ENCODE measurements at places on chromosomes 2 and 18.
A peak's percentile ranks its signal among the peaks of the same experiment; 100 is the strongest.

- no peak for DNase-seq
Observed at GRCh38 chr2:147231607-147232006, 613.2 kb upstream of the ACVR2A start.

DNA sequence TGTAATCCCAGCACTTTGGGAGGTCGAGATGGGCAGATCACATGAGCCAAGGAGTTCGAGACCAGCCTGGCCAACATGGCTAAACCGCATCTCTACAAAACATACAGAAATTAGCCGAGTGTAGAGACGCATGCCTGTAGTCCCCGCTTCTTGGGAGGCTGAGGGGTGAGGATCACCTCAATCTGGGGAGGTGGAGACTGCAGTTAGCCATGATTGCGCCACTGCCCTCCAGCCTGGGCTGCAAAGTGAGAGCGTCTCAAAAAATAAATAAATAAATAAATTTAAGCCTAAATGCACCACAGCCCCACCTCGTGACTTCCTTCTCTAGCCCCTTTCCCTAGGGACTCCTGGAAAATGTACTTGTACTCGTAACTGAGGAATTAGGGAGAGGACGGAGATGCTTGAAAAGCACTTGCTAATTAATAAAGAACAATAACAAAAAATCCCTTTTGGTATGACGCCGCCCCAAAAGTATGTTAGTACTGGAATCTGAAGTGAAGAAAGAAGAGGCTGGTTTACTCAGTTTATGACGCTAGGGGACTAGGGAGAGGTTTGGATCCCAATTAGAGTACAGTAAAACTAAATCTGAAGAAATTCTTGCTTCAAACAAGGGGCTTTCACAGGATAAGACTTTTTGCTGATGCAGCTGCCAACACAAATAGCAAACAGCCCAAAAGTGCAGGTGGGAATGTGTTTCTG, 887 bp upstream of the ZNF396 start:
- DNase-seq = no peak

GRCh38 chr2:174663550-174663949, 65.9 kb upstream of the WIPF1 start:
- no peak for DNase-seq

GRCh38 chr18:21960189-21960588, 209.2 kb upstream of the GATA6 start:
- no peak for DNase-seq

GRCh38 chr2:18117592-18117991, 239.1 kb downstream of the KCNS3 start:
- peak; percentile 21 for DNase-seq

- DNase-seq = no peak
Observed at GRCh38 chr2:79721966-79722365, 209.1 kb downstream of the CTNNA2 start.

DNA sequence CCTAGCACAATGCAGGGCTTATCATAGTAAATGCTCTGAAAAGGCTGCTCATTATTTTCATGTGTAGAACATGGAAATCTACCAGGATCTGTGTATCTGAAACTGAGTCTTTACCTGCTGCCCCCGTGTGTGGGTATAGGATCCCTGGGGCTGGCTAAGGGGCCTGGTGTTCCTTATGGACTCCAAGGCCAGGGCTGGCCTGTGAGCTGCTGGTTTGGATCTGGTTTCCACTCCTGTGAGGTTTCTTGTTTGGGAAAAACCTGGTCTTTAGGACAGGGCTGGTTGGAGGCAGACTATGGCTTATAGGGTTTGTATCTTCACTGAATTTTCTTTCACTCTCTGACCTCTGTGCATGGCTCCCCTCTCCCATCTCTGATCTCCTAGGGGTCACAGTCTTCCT, 80.8 kb downstream of the DYSF start:
- no peak for DNase-seq

DNA sequence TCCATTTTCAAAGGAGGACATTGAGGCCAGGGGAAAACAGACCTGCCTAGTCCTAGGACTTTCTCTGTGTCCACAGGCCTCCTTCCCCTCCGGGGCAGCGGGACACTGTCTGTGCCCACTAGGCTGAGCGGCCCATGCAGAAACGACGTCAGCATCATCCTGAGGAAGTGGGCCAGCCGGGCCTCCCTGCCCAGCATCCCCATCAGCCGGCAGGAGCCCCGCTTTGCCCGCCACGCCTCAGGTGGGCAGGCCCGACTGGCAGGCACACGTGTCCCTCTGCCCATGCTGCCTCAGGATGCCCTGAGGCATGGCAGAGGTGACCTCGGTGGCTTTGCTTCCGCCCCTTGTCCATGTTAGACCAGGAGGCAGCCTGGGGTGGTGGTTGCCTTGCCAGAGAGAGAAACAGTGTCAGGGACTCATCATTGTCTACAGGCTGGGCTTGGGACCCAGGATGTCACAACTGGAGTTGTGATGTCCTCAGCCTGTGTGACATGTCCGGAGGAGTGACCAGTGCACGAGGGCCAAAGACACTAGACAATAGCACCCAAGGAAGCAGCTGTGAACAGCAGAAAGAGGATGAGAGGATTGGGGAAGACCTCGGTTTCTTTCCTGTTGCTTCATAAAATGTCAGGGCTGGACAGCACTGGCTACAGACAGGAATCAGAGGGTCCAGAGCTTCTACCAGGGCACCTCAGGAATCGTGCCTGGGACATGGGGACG, 36.8 kb downstream of the TOGARAM2 start:
- no peak for DNase-seq

DNA sequence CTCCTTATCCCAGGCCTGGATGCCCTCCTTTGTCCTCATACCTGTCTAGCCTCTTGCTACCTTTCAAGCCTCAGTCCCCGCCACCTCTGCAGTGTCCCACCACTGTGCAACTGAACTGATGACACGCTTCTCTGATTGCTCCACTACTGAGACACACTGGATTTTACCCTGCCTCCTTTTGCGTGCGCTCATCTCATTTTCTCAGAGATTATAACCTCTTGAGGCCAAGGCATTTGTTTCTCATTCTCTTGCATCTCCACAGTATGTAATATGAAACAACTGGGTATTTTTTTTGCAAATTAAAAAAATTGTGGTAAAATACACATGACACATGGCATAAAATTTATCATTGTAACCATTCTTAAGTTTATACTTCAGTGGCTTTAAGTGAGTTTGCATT, 95.4 kb downstream of the PRKCE start:
- DNase-seq = no peak

DNA sequence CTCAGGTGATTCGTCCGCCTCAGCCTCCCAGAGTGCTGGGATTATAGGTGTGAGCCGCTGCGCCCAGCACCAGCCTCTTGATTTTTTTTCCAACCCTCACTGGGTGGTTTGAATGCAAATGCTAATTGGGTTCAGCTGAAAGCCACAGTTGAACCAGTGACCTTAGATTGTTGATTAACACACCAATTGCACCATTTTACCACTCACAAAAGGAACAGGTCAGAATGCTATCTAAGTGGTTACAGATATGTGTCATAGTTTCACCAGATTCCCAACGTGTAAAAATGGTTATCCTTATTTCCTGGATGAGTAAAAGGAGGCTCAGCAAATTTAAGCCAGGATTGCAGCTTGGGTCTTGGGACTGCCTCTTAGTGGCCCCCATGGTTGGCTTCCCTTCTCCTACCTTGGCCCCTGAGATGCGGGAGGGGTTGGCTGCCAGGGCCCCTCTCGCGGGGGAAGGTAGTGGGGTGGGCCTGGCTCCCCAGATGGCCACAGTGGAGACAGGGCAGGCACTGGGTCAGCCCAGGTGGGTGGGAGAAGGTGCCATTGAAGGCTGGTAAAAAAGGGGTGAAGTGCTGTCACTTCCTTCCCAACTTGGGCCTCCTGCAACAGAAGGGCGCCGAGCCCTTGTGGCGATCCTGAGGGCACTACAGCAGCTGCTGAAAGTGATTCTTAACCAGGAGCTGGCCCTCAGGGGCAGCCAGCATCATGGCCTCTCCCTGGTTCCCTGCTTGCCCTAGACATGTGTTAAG, 164.9 kb upstream of the HAAO start:
- DNase-seq = no peak

DNA sequence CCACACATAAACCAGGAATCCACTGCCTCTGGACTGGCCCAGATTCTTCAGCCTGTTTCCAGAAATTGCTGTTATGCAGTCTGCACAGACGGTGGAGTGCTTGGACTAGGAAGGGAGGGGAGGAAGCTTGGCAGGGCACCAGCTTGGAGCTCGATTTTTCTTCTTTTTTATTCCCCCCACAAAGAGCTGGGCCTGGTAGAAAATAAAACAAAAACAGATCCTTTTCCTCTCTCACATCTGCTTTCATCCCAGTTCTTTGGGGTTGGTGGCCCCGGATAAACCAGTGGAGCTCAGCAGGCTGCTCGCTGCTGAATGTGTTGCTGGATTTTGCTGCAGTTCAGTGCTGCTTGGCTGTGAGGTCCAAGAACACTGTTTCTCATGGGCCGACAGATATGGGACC, 16.0 kb downstream of the LRRTM1 start:
- no peak for DNase-seq

GRCh38 chr2:214376618-214377285, 34.1 kb upstream of the VWC2L start:
- no peak for DNase-seq

DNA sequence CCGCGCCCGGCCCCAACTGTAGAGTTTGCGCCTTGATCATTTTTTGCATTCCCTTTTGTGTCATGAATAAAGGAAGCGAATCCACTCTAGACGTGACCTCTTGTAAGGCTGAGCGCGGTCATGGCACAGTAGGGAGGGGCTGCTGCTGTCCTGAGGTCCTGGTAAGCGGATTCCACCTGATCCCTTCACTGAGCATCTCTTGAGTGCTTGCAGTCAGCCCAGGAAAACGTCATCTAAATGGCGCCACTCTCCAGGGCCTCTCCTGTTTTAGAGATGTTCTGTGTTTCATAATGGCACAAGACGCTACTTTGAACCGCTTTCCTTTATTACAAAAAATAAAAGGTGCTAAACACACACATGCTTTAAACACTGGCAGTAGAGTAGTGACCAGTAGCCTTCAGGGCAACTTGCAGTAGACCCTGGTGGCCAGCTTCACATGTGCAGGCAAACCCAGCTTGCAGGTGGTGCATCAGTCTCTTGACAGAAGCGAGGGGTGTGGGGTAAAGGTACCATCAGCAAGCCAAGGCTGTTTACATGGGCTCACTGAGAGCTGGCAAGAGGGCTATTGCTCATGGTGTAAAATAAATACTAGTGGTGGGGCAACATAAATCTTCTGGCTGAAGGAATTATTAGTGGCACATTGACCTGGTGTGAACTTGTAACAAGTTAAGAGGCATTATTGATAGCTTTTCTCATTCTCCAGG, 43.0 kb upstream of the ACKR3 start:
- no peak for DNase-seq

DNA sequence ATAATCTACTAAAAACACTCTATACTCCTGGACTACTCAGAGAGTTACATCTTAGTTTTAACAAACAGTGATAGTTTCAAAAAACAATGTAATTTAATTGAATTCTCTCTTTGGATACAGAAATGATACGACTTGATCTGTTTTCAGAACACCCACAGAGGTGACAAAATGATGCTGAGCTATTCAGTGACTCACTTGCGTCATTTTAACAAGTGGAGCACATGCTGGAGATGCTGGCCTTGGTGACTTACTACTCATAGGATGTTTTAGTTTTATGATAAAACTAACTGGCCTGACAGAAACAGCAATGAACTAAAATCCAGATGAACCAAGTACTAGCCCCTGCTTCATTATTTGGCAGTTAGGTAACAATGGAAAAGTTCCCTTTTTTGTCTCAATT, 101.3 kb upstream of the ITGB6 start:
- DNase-seq = no peak

DNA sequence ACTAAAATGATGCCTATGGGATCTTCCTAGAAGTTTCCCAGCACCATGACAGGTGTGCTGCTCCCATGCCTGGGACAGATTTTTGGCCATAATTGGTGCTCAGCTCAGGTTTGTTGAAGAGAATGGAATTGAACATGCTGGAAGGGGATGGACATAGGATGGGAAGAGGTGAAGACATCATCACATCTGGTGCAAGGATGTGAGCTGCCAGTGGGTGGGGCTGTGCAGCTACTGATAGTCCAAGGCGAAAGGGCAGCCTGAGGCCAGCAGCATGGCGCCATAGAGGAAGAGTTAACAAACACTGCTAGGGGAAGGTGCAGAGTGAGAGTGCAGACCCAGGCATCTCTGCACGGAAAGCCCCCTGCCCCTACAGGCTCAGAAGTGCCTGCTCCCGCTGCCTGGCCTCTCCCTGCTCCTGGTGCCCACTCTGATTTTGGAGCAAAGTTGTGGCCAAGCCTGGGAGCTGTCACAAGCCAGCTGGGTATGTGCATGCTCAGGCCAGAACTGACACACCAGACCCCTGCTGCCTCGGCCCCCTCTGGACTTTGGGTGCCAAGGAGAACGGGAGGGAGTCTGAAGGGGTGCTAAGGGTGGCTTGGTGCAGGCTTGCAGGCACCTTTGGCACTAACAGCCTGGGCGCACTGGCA, 178.6 kb downstream of the ZBTB7C start:
- no peak for DNase-seq

GRCh38 chr2:200668478-200668877, 82.7 kb downstream of the AOX1 start:
- no peak for DNase-seq

DNA sequence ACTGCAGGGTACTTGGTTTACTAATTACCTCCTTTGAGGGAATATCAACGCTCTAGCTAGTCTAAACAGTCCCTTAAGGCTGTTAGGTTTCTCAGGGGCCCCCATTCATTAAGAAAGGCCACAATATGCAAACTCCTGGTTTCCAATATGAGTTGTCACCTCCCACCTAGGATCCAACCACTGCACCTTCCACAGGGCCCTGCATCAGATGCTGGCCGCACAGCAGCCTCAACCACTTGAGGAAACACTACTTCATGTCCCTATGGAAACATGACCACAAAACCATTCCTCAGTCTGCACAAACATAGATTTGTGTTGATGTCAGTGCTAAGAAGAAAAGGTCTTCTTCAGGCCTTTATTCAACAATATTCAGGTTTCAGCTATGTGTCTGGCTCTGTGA, 40.9 kb downstream of the STAT4 start:
- DNase-seq = no peak

GRCh38 chr2:72722492-72723070, 103.3 kb downstream of the EXOC6B start:
- no peak for DNase-seq

DNA sequence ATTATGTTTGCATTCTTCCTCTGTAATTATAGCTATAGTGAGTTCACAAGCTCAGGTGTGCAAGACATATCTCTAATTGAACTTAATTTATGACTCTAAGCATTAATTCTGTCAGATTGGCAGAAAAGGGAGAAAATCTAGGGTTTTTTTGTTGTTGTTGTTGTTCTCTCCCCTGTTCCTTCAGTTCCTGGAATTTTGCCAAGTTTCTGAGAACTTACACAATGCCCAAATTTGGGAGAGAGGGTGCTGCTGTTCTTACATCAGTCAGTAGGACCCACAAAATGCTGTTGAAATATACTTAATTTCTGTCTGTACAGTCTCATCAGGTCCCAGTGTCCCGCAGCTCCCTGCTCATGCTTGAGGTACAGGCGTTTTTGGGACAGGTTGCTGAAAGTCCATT, 221.8 kb upstream of the RBMS1 start:
- no peak for DNase-seq

GRCh38 chr2:176931588-176932563, 280.7 kb upstream of the HNRNPA3 start:
- no peak for DNase-seq

GRCh38 chr2:194380011-194380410, 1277.0 kb upstream of the SLC39A10 start:
- no peak for DNase-seq

- no peak for DNase-seq
Observed at GRCh38 chr2:212384027-212384426, 154.6 kb downstream of the ERBB4 start.

- DNase-seq = peak; percentile 49
Observed at GRCh38 chr2:55490554-55490953, 29.0 kb upstream of the CFAP36 start.

Data from NCI-H524 treated with DMSO at 0.1 percent for 48 hours (cell line).